ENCODE measurements at places on chromosomes 6 and 20.

- DNase-seq: no peak
Observed at GRCh38 chr6:106272287-106272686, 53.3 kb downstream of the ATG5 start.

- no peak for DNase-seq
Observed at GRCh38 chr20:37903317-37904007, 535 bp downstream of the VSTM2L start.

DNA sequence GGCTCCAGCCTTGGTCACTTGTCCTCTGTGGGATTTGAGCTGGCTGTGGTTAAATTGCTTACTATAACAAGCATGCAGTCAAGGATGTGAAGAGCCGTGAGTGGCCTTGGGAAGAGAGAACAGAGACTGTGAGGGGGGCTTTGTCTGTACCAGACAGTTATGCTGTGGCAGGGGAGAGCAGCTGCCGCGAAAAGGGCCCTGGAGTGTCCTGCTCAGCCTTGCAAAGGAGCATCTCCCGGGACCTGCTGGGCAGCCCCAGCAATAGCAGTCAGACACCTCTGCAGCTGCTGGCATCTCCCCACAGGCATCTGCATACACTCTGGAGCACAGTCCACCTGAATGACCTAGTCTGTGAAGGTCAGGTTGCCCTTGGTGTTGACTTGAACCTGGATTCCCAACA lies 6.3 kb downstream of the EBF4 start:
- no peak for DNase-seq

DNA sequence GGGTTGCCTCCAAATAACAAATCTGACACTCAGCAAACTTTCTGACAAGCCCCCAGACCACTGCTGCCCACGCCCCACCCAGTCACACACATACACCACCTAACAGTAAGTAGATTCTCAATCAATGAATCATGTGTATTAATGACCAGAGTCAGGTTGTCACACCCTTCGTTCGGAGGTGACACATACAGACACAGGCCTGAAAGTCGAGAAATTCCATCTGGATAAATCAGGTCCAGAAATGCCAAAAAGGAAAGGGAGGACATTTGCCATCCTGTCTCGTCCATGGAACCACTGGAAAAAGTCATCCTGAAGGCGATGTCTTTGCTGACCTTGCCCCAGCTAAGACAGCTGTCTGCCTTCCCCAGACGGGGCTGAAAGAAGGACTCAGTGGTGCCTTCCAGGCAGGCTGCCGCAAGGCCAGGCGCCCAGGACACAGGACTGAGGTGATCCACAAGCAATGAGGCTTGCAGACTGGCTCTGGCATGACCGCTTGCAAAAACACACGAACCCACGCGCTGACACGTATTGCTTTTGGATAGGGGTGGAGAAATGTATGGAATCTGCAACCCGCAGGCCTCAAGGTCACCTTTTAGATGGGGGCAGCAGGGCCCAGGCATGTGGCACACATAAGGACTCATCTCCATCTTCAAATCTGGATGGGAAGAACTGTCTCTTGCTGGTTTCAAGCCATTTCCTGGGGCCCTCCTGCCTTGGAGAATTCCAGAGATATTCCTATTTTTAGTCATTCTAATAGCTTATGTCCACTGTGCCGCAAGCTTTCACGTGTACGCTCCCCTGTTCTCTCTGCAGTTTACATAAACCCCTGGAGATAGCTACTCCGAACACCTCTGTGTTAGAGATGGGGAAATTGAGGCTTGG lies 9.0 kb downstream of the NFATC2 start:
- peak; percentile 90 for DNase-seq

GRCh38 chr6:86581833-86582232 lies 355.5 kb upstream of the HTR1E start:
- no peak for DNase-seq

DNA sequence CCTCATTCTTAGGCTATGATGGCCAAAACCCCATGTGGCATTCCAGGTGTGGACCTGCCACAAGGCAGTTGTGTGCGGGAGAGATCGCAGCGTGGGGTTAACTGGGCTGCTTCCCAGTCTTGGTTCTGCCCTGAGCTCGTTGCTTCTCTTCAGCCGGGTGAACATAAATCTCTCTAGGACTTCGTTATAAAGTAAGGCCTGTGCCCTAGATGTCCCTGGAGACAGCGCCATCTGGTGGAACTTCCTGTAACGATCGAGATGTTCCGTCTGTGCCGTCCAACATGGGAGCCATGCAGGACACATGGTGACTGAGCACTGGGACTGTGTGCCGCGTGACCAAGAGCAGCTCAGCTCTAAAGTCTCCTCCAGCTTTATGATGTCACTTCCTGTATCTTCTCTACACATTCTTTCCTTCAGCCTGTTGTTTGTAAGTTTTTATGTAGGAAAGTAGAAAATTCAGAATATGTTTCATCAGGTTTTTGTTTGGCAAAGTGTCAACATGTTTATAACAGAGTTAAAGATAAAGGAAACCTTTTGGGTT lies 26.8 kb upstream of the RPP40 start:
- peak; percentile 15 for DNase-seq

DNA sequence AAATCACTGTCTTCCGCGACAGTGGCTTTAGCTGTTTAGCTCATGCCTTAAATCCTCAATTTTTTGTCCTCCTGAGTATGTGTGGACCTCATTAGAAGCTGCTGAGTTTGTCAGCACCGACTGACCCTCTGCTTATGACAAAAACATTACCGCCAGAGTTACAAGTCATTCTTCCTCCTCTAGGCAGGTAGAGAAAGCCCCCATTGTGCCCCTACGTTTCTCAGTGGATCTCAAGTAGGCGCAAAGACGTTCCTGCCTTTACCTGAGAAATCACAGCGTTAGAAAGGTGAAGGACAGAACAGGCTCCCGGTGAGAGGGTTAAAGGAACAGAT lies 227.3 kb upstream of the PDE10A start:
- no peak for DNase-seq

DNA sequence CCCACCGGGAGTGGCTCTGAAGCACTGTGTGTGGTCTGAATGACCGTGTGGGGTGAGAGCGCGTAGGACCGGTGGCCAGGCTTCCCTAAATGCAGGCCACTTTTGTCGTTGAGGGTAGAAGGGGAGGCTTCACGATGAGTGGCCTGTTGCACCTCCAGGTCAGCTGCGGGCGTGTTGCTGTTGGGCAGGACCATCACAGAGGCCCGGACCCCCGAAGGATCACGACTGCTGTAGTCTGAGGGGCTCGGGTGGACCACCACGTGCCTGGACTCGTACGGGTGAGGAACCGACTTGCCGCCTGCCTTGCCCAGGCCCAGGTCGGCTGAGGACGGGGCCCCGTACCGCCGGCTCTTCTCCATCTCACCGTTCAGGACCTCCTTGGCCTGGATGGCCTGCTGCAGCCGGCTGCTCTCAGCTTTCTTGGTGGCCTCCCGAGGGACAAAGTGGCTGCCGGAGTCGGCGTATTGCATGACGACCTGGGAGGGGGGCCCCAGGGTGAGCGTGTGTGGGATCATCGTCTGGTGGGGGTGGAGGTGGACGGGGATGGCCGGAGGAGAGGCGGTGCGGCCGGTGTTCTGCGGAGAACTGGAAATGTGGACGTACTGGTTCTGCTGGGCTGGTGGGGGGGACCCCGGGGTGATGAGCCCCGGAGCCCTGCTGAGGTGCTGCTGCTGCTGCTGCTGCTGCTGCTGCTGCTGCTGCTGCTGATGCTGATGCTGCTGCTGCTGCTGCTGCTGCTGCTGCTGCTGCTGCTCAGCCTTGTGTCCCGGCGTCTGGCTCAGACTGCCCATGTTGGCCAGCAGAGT lies 88.8 kb downstream of the GMPR start:
- no peak for DNase-seq

DNA sequence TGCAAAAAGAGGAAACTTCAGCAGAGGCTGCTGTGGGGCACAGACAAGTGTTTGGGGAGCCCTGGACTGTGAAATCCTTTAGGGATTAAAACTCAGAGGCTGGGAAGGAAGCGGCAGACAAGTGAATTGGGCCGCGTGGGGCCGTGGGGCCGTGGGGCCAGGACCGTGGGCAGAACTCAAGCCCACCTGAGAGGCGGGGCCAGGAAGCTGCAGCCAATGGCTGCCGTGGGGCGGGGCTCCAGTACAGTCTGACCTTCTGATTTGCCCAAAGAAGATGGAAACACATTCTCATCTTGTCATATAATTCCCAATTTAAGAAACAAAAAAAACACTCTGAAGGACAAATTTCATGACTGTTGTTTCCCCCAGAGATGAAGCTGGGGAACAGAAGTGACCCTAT lies 55.4 kb downstream of the ANKRD60 start:
- DNase-seq: no peak

DNA sequence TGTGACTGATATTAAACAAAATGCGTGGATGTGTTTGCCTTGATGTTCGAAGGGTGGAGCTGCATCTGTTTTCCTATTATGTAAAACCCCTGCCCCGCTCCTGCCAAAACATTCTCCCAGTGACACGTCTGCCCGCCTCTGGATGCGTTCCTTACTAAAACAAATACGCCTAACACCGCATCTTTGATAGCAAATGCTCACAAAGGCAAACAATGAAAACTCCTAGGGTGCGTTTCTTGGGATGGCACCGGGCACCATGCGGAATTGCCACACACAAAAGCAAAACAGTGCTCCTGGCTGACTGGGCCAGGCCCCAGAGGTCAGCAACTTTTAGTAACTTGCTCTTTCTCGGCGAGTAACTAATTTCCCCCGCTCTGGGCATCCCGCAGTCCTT lies 9.0 kb upstream of the FOXC1 start:
- no peak for DNase-seq

GRCh38 chr20:13546497-13547131 lies 92.1 kb downstream of the TASP1 start:
- DNase-seq: peak; percentile 32

DNA sequence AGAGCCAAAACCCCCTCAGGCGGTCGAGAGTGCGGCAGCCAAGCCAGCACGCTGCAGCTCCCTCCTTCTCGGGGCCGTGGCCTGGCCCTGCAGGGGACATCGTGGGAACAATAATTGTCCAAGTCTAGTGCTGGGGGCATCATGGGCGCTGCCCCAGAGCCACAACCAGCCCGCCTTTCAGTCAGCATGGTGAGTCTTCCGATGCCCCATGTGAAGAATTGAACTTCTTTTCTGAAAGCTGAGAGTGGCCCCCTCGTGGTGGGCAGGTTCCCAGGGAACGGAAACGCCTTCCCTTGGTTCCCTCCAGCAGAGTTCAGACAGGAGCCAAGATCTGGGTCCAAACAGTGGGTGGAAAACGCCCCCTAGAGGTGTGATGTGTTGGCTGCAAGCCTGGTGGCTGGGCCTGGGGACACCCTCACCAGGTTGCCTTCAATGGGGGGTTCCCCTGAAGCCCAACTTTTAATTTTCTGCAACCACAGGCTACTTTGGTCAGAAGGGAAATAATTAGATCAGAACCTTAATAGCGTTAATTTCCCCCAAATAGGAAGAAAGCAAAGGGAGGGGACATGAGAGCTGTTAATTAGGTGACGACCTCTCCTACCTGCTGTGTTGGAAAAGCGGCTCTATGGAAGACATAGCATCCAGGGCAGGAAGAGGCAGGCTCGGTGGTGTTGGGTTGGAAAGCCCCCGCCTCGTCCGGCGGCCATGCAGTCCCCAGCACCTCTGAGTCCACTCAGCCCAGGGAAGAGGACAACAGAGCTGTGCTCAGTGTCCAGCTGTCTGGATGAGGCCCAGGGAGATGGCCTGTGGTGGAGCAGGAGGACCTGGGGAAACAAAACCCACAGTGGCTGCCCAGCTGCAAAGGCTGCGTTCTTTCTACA lies 4.7 kb upstream of the MRGBP start:
- peak; percentile 73 for DNase-seq

DNA sequence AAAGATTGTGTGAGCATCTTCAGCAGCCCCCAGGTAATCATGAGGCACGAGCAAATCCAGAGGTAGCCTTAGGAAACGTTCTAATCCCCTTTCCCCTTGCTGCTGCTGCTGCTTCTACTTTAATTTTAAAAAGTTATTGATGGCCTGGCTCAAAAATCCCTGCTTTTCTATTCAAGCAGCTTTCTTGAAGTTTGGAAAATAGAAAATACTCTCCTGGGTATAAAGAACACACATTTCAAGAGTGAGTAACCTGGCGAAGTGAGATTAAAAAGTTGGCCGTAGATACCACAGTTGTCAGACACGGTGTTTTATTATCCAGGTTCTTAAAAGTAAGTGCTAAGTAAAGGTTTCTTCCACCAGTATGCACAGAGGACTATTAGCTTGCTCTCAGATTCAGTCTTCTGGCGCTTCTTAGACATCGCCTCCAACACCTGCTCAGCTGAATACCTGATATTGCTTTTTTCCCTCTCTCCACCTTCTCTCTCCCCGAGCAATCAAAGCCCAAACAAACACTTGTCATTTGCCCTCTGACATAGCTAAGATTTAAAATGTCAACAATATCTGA lies 150.7 kb downstream of the EDN3 start:
- DNase-seq: no peak

- no peak for DNase-seq
Observed at GRCh38 chr6:53659458-53659857, 6.1 kb downstream of the KLHL31 start.

- DNase-seq: no peak
Observed at GRCh38 chr6:56244089-56244488, 3.3 kb downstream of the COL21A1 start.

DNA sequence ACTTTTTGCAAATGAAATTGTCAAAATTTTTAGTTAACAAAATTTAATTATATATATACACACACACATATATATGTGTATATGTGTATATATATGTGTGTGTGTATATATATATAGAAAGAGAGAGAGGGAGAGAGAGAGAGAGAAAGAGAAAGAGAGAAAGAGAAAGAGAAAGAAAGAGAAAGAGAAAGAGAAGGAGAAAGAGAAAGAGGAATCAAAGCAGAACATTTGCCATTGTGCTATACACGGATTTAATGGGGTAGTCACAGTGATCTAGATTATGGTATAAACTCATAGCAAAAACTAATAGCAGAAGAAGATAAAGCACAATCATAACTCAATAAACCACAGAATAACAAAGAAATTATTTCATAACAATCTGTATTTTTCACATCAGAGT lies 126.7 kb downstream of the DST start:
- DNase-seq: no peak

- no peak for DNase-seq
Observed at GRCh38 chr6:144654506-144654905, 369.4 kb downstream of the UTRN start.

- no peak for DNase-seq
Observed at GRCh38 chr6:136171231-136171630, 78.9 kb downstream of the MTFR2 start.

- no peak for DNase-seq
Observed at GRCh38 chr6:17768388-17768787, 61.7 kb upstream of the NUP153 start.

DNA sequence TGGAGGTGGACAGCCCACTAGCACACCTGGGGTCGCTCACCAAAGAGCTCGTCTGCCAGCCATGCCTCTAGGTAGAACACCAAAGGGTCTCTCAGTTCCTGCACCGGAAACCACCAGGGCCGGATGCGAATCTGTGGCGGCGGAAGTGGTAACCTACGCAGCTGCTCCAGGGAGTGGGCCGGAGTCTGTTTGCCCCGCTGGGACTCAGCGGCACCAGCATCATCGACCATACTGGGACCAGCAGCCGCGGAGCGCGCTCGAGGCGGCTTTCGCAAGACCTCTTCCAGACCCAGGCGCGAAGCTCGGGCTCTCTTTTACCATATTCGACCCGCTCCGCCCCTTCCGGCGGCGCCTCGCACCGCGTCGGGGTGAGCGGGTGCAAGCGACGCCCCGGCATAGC lies at the start of gene OOEP:
Gene OOEP (minus strand): TSS at position 335 of the 400 bp plus-strand sequence. CDS start 105 bp downstream, at position 230.
- no peak for DNase-seq

- DNase-seq: no peak
Observed at GRCh38 chr6:96301781-96302180, 219.8 kb upstream of the UFL1 start.
